ENCODE measurements at places on chromosomes 3 and 15.

DNA sequence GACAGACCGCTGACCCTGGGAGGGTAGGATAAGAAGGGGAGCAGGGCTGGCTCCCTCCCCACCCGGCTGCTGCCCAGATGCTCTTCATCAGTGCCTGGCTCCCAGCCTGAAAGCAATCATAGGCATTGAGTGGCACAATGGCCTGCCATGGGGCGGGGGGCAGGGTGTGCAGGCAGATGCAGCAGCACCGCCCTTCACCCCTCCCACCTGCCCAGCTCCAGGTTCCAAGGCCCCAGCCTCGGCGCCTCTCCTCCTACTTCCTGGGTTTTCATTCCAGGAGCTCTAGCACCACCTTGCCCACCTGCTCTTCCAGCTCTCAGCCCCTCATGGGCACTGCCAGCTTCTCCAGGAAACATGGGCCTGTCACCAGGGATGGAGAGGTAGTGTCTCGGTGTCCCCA lies 101.7 kb downstream of the MEGF11 start:
- no peak for DNase-seq

DNA sequence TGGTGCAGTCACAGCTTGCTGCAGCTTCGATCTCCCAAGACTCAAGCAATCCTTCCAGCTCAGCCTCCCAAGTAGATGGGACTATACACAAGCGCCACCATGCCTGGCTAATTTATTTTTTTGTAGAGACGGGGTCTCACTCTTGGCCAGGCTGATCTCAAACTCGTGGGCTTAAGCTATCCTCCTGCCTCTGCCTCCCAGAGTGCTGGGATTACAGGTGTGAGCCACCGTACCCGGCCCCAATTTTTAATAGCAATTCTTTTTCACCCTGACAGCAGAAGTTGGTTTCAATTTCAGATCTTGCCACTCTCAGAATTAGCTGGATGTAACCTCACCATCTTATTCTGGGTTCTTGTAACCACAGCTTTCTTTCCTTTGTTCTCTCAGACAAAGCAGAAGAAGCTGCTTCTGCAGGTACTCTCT lies 64.8 kb downstream of the TRIM71 start:
- DNase-seq = no peak

DNA sequence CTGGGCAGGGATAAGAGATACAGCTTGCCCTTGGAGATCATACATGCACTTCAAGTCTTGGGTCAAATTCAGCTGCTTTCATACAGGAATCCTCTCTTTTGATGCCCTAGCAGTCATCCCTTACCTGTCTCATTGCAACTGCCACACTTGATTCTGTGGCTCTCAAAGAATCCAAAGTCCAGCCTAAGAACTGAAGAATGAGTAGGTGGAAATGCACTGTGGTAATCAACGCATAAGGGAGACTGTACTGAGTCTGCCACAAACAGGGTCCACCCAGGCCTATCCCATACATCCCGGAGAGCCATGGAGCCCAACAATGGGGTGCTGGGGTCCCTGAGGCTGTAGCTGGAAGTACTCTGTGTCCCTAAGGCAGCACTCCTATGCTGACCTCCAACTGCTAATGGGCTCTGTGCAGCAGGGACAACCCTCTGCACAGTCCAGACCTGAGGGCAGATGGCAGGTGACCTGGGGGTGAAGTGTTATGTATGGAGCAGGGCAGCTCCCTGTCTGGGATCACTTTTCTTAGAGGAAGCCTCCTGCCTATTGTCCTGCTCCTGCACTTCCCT lies 1.7 kb upstream of the VPS18 start:
- DNase-seq = no peak

DNA sequence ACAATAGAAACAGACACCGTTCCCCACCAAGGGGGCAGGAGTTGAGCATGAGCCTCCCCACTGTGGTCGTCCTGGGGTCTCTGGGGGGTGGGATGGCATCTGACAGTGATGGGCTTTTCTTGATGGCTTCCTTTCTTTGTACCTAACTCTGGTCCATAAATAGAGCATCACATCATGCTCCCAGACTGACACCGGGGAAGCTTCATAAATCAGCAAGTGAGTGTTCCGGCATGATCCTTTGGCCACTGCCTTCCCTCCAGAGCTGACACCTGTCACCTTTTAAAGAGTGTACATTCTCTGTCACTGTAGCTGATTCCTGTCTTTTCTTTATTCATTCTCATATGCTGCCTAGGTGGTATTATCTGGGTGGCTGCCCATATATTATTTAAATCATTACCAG lies 129.9 kb downstream of the ROBO2 start:
- no peak for DNase-seq

- DNase-seq = no peak
These were observed 30.1 kb upstream of the PLOD2 start for GRCh38 chr3:146191051-146191450.

GRCh38 chr15:58486062-58486461 lies 54.3 kb downstream of the LIPC start:
- no peak for DNase-seq

- no peak for DNase-seq
These were observed 149.8 kb downstream of the FNDC3B start for GRCh38 chr3:172189213-172189612.

DNA sequence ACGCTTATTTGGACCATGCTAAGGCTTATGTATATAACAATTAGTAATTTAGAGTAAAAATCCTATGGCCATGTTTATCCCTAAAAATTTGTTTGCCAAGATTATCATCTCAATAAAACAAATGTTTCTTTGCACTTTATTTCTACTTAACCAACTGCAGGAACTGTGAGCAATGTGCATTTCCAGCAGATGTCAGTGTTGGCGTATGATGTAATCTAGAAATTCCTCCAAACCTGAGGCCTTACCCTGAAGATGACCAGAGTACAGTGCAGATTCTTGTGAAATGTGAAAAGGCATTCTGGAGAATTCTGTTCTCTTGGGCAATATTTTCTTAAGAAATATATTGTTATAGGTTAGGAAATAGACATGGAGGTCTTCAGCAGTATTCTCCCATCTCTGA lies 205.9 kb downstream of the MBNL1 start:
- peak; percentile 39 for DNase-seq

DNA sequence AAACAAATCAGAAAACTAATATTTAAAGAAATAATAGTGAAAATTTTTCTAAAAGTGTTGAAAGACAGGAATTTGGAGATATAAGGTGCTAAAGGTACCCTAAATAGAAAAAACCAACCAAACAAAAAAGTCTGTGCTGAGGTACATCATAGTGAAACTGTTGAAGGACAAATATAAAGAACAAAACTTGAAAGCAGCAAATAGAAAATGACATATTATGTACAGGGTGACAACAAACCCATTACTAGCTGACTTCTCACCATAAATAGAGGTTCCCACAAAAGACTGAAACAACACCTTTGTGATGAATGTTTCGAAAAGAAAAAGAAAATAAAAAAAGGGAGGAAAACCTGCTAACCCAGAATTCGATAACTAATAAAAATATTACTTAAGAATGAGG lies 502.5 kb upstream of the NECTIN3 start:
- DNase-seq = no peak

DNA sequence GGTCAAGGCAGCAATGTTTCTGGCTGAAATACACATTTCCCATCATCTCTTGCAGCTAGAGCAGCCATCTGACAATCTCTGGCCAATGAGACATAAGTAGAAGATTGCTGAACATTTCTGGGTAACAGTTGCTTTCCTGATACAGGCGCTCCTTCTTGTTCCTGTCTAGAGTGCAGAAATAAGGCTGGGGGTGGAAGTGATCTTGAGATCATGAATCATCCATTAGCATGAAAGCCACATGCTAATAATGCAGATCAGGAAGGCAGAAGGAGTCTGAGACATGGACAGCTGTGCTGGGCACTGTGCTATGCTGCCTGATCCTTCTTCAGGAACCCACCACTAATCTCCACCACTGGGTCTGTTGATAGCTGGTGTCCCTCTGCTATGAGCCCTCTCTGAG lies 14.8 kb upstream of the TMEM108 start:
- DNase-seq = no peak

DNA sequence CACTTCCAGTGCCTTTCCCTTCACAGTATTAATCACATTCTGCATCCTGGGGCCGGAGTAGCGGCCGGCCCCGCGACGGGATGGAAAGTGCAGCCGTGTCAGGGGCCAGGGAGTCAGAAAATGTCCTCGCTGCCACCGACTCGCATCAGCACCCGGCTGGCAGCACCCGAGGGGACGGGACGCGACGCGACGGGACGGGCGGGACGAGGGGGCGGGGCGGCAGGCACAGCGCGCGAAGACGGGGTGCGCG lies 353 bp downstream of the ATG3 start:
- peak; percentile 38 for DNase-seq

GRCh38 chr3:42900226-42901072 lies 5.5 kb upstream of the ZNF662 start:
- DNase-seq = no peak

DNA sequence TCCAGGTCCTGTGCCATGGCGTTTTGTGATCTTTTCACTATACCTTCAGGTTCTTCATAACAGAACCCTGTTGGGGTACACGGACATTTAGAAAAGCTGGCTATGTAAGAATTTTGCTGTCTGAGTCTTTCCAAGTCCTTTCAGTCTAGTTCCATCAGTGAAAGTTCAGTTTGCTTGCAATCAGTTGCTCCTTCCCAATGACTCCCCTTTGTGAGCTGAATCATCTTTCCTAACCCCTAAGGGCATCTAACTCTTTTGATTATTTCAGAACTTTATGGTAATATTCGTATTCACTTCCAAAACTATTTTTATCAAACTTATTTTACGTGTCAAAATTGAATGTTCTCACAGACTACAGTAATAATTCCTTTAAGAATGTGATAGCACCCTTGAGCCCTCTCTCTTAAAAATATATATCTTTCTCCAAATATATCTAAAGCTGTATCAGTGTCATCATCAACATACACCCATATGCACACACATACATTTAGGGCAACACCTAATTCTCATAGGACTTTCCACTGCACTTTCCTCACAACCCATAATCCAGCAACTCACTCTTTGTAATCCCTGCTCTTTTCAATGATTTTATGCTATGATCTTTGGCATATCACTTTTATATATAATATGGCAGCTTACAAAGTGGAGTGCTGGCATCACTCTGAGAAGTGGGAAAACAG lies 263.7 kb downstream of the GBE1 start:
- DNase-seq = no peak

GRCh38 chr3:47614788-47615187 lies 36.1 kb upstream of the CSPG5 start:
- no peak for DNase-seq

DNA sequence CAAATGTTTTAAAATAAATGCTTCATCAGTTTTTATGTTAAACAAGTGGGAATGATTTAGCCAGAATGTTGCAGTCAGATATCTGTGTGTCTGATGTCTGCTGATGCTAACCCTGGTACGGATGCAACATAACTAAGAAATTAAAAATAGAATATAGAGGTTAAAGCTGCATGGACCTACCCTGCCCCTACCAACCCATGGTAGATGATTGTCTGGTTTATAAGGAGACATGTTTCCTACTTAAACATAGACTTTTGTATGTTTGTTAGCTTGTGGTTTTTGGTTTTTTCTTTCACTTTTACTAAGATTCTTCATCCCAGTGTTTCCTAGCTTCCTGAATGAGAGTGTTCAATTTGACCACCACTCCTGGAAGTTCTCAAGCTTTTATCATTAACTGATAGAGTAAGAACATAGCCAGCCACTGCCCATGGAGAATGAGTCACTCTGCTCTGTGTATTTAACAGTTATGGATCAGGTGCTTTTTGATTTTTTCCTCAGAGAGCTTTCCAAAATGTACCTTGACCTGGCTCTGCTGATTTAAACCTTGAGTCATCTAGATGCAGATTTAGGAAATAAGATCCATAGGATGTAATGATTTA lies 70.7 kb upstream of the VEPH1 start:
- no peak for DNase-seq

- DNase-seq = no peak
These were observed 175.2 kb downstream of the LSAMP start for GRCh38 chr3:116270056-116270455.

GRCh38 chr3:101836652-101837598 lies 12.4 kb upstream of the NFKBIZ start:
- DNase-seq = no peak

DNA sequence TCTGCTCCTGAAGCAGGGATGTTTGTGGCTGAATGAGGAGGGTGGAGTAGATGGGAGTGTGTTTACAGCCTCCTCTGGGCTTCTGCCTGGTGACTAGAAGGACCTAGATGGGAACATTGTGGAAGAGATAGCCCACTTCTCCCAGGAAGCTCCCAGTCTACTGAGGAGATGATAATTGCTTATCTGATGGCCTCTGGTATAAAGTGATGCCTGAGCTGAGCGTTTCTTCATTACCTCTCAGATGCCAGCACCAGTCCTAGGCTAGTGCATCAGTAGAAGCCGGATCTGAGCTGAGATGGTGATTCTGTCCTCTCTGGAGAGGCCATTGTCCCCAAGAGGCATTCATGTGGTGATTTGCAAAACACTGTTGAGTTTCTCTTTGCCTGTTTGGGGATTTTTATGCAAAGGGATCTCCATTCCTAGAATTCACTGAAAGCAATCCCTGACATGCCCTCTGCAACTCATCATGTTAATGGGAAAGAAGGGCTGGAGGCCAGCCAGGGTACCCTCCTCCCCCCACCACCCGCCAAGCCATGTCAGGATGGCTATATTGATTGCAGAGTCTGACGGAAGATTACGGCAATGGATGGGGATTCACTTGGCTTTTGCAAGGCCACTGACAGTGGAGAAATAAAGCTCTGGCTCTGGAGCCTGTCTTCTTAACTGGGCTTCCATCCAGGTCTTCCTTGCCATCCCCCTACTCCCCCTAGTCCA lies 166.4 kb upstream of the ROPN1 start:
- no peak for DNase-seq

DNA sequence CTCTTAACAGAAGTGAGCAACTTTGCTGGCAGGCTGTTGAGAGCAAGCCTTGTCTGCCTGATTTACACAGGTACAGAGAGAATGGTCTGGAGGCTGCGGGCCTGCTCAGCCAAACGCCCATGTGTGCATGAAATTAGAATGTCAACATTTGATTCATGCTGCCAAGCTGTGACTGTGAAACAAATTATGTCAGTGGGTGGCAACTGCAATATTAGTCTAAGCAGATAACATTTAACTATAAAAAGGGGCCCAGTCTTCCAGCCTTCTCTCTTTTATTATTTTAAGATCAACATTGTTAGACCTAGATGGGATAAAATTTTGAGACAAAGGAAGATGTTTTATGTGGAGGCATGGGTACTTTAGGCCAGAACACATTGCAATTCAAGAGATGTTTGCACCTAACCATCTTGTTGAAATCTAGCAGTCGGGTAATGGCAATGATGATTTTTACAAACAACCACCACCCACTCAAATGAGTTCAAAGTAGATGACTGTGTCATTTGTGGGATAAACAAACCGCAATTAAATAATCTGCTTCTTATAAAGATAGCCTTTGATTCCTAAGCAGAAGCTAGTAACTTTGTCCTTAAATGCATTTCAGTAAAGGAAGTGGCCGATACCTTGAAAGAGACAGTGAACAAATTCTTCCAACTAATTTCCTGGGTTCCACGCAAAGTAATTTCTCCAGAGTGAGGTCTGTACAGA lies 70.2 kb downstream of the FOXB1 start:
- DNase-seq = no peak

DNA sequence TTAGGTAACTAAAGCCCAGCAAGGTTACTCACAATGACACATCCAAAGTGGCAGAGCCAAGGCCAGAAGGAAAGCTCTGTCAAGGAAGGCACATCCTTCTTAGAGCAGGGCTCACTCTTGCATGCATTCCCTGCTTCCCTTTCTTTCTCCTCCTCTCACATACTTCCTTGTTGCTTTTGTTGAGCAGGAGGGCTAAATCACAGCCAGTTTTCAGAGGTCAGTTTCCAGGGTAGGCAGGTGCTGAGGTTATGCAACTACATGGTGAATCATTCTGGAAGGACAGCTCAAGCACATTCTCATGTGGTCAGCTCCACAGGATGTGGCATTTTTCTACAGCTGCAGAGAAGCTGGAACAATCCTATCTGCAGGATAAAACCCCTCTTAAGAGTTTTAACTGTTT lies 275.6 kb downstream of the ZNF621 start:
- DNase-seq = no peak

Data from NCI-H526 treated with DMSO at 0.1 percent for 48 hours (cell line).